ENCODE measurements at places on chromosomes 1 and 21.
A peak's percentile ranks its signal among the peaks of the same experiment; 100 is the strongest.

DNA sequence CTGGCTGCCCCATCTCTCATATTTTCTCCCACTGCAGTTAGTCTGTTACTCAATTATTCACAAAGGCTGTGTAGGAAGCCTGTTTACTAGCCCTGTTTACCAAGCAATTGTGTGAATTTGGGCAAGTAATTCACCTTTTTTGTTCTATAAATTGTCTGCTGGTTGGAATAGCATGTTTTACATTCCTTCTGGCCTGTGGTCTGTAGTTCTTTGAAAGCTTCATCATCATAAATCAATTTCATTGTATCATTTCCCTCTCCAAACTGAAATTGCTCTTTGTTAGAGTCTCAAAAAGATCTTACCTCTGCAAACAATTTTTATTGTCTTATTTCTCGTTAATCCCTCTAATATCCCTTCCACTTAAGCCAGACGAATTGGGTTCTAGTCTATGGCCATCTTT lies 1059.5 kb upstream of the ADGRL4 start:
- DNase-seq: no peak

GRCh38 chr1:246159279-246160227 lies 347.5 kb downstream of the SMYD3 start:
- no peak for DNase-seq

GRCh38 chr1:174469687-174470086 lies 21.9 kb downstream of the GPR52 start:
- no peak for DNase-seq

- no peak for DNase-seq
These were observed 197.8 kb downstream of the VAV3 start for GRCh38 chr1:107767156-107767582.

- DNase-seq: no peak
These were observed 313.4 kb upstream of the C1orf174 start for GRCh38 chr1:4213366-4213973.

- DNase-seq: no peak
These were observed 46.4 kb upstream of the TMEM51 start for GRCh38 chr1:15107058-15107687.

- no peak for DNase-seq
These were observed 239.5 kb downstream of the FAF1 start for GRCh38 chr1:50720457-50721053.

- no peak for DNase-seq
These were observed 716.4 kb downstream of the AMY1C start for GRCh38 chr1:104466068-104466467.

DNA sequence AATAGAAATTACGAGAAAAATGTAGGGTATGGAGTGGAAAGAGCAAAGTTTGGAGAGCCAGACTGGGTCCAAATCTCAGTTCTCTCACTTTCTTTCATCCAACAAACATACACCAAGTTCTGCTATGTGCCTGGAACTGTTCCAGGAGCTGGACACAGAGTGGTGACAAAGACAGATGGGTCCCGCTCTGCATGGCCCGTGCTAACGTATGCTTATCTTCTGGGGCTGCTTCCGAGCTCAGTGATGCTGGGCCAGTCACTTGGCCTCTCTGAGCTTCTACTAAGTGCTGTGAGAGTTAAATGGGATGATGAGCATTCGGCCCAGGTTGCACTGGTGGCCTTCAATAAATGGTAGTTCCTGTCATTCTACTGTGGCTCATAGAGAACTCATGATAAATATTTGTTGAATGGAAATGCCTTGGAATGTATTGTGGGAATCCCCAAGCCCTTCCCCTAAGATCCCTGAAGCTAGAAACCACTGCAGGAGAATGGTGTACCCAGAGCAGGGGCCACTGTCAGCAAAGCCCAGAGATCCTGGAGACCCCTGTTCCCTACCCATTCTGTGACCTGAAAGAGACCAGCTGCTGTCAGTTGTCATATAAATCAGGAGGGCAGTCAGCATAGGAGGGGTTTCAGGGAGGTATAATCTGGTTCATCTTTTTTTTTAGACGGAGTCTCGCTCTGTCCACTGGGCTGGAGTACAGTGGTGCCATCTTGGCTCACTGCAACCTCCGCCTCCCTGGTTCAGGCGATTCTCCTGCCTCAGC lies 3.8 kb downstream of the LEMD1 start:
- no peak for DNase-seq

GRCh38 chr1:237610157-237610556 lies 280.6 kb downstream of the ZP4 start:
- DNase-seq: no peak

- DNase-seq: no peak
These were observed 64.8 kb downstream of the ALPL start for GRCh38 chr1:21573971-21574465.

GRCh38 chr1:33661811-33662454 lies 189.5 kb downstream of the ZSCAN20 start:
- no peak for DNase-seq

GRCh38 chr1:53944469-53945182 lies 873 bp downstream of the IFT25 start:
- no peak for DNase-seq

GRCh38 chr1:201305815-201306214 lies 22.5 kb downstream of the PKP1 start:
- no peak for DNase-seq

DNA sequence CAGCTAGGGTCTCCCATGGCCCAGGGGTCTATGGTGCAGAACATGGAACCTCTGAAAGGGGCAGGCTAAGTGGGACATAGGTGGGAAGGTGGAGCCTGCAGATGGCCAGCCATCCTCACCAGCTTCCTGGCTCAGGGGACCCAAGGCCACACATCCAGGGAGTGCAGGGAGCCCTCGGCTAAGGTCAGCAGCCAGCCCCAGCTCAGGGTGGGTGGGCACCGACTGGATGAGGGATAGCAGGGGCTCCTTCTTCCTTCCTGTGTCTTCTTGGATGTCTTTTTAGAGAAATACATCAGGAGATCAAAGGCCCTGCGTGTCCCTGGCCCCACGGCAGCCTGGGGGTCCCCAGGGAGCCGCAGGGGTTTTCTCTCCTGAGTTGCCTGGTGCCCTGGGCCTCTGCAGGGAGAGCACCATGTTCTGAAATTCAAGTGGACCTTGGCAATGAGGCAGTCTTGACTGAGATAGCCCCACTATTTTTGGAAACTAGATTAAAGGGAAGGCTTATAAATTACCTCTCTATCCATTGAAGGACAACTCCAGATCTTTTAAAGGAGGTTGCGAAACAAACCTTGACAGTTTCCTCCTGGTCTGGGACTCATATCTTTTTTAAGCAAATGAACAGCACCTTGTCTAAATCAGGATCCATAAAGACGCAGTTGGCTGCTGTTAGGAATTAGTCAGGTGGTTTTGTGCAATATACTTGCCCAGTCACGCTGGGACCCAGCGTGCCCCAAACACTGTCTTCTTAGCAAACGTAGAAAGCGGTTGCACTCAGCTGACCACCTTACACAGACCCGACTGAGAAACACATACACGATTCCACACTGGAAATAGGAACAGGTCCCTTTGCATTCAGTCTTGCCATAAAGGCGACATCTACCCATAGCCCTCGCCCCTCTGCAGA lies 242.3 kb downstream of the TOMM20 start:
- no peak for DNase-seq

DNA sequence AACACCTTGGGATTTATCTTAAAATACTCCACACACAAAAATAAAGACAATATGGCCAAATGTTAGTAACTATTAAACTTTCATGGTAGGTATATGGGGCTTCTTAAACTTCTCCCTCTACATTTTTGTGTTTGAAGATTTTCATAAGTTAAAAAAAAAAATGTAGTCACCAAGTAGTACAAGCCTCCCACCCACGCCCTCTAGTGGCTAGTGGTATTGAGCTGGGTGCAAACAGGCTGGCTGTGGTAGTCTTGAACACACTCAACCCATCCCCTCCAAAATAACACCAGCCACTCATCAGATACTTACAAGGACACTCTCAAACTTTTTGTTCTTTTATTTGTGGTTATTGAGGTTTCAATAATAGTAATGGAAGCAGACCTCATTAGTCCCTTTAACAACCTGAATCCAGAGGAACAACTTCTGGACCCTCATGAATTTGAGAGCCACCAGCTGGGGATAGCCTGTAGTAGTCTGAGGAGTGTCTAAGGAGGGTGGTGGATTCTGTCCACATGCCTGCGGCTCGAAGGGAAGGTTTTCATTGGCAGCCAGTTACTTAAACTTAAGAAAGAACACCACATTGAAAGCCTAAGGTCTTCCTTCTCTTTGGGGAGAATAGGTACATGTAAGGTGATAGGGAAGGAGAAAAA lies 15.6 kb downstream of the RD3 start:
- peak; percentile 70 for DNase-seq

DNA sequence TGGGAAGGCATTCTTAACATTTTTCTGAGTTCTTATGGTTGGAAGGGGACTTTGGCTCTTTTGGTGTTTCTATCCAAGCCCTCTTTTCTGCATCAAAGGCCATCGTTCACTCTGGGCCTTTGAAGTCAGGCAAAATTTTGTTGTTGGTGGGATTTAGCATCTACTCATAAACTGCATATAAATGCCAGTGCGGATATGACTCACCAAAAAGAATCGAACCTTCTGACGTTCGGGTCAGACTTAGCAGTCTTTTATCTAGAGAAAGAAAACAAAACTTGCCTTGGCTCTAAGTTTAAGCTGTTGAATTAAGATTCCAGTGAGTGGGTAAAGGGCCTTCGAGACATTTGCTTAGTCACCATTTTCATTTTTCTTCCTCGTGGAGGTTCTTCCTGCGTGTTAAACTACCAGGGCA lies 51.4 kb downstream of the EVA1C start:
- no peak for DNase-seq

DNA sequence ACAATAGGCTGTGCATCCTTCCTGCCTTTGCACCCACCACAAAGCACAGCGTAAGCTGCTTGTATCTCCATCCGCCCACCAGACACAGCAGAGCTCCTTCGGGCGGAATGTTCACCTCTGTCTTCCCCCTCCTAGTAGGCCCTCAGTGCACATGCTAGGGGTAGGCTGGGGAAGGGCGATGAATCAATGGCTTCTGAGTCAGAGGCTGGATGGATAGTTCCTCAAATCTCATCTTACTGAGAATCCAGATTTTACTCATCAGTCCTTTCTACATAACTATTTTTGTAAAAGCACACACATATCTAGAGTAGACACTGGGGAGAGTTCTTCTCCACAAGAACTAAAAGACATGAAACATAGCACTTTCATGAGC lies 73.8 kb downstream of the BCAR3 start:
- no peak for DNase-seq

DNA sequence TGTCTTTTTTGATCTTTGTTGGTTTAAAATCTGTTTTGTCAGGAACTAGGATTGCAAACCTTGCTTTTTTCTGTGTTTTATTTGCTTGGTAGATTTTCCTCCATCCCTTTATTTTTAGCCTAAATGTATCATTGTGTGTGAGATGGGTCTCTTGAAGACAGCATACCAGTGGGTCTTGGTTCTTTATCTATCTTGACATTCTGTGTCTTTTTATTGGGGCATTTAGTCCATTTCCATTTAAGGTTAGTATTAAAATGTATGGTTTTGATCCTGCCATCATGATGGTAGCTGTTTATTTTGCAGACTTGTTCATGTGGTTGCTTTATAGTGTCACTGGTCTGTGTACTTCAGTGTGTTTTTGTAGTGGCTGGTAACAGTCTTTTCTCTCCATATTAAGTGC lies 14.1 kb downstream of the ZNF678 start:
- DNase-seq: no peak

- no peak for DNase-seq
These were observed 24.8 kb downstream of the SYT14 start for GRCh38 chr1:209962856-209963255.

DNA sequence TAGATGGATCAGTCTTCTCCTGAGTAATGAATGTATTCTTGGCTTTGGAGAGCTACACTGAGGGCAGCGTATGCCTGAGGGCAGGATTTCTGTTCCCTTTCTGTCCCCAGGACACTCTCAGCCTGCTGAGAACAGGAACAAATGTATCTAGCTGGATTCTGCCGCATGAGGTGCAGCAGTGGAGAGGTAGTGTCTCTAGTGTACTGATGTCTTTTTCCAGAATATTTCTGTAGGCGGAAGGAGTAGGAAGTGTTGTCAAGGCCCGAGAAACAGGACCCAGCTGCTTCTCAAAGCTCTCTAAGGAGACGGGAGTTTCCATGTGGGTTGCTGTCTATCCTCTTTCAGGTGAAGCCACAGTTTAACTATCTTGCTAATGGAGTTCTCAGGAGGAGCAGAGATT lies 65.5 kb downstream of the MT1HL1 start:
- no peak for DNase-seq

DNA sequence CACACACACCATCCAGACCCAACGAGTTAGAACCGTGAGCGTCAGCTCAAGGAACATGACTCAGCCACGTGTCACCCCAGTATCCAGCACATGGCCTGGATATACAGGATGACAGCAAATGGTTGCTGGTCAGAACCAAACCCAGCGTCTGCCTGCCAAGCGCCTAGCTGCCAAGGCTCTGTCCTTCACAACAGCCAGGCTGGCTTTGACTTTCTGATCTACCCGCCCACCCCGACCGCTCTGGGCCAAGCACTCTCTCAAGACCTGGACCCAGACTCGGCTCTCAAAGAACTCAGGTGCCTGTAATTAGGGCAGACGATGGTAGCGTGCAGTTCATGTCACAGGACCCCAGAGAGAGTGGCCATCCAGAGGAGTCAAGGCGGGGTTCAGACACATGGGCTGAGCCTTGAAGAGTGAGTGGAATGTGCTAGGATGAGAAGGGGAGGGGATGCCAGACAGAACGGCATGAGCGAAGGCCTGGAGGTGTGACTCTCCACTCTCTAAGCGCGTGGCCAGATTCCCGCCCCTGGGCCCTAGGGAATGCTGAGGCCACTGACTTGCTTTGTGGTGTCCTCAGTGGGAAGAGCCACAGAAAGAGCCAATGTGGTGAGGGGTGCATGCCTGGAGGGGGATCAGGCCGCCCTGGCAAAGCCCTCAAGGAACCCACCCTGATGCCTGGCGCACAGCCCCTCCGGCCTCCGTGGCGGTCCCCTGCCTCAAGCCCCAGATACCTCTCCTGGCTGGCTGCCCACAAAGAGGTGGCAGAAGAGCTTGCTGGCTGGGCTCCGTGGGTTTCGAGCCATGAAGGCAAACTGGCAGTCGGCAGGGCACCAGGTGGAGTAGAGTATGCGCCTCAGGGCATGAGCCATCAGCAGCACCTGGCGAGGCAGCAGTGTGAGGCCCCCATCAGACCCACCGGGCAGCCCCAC lies 7.0 kb downstream of the SH2D5 start:
- DNase-seq: no peak

GRCh38 chr1:157523774-157524493 lies 28.4 kb downstream of the FCRL5 start:
- DNase-seq: no peak

DNA sequence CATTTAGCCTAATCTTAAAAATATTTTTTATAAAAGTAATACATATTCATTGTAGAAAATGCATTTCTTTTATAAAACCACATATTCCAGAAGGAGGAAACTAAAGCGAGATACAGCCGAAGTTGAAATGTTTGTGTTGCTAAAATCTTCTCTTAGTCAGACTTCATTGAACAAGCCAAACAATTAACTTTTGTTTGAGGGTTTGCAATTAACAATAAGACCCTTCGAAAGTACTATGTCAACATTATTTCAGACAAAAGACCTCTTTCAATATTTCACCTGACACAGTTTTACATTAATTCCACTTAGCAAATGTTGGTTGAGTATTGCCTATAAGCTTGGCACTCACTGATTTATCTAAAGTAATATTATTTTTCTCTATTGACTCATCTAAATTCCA lies 354.0 kb upstream of the ADAMTS5 start:
- DNase-seq: no peak

GRCh38 chr21:42089093-42089631 lies 18.0 kb downstream of the UMODL1 start:
- DNase-seq: no peak
